ENCODE measurements at places on chromosomes 16 and 17.

DNA sequence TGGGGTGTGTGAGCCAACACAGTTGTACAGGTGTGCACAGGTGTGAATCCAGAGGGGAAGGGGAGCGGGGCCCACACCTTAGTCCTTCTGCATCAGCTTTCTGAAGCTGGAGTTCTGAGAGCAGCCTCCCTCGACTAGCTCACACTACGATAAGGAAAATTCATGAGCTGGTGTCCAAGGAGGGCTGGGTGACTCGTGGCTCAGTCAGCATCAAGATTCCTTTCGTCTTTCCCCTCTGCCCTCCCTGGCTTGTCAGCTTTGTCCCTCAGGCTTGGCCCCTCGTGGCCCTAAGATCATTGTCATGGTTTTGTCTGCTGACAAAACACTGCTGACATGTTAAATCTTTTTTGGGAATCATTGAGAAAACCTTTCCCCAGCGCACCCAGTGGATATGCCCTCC is 47.5 kb downstream of the OR1D5 start:
- peak; percentile 65 for DNase-seq

DNA sequence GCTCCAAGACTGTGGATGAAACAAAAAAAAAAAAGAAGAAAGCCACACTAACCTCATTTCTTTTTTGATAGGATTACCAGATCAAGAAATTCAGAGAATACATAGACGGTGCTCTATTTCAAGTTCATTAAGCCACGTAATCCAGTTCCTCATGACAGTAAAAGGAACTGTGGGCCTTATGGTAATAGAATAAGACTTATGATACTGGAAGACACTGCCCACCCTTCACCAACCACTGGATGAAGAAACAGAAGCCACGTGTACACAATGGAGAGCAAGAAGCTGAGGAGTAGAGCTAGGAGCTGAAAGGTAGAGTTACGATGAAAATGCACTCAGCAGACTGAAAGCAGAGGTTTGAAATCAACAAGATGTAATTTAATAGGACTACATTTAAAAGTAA is 11.2 kb downstream of the NCBP3 start:
- DNase-seq = no peak

DNA sequence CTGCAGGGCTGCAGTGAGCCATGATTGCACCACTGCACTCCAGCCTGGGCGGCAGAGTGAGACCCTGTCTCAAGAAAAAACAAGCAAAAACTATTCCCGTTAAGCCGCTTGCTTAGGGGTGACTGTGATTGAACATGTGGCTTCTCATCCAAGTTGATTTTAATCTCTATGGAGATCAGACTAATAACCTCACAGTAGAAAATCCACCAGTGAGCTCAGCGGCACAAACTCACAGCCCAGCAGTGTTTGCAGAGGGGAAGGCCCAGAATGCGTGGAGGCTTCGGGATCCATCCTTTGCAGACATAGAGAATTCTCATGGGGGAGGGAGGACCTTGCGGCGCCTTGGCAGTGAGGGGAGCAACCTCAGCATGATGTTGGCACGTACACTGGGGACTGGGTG is 7.4 kb downstream of the BANP start:
- no peak for DNase-seq

DNA sequence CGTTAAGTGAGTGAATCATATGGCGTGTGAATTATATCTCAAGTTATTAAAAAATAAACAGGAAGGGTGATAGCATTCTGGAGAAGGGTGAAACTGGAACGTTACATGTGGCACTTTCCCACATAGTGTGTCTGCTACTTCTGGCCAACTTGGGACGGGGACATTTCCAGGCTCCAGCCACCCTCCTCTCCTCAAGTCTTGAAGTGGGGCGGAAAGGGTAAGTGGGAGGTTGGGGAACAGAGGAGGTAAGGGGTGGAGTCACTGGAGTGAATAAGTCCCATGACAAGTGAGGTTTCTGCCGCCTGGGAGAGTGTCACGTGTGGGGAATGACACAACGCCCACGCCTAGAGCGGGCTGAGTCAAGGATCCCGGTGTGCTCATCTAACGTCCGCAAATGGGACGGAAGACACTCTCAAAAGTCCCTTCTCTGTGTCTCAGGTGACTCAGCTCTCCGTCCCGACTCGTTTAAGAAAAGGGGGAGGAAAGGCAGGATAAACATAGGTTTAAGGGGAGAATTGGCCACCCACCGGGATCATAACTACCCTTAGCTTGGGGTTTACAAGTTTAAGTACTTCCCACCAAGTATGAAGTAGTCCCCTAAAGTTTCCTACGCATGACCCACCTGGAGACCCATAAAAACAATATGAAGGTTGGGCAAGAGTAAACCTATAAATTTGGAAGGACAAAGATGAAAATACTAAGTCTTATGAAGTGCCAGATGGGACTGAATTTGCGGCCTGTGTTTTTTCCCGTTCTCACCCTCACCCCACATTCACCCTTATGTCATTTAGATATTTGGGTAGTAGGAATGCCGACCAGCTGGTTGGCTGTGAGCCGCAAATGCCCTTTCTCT is 1.2 kb upstream of the SPAG9 start:
- DNase-seq = peak; percentile 97

DNA sequence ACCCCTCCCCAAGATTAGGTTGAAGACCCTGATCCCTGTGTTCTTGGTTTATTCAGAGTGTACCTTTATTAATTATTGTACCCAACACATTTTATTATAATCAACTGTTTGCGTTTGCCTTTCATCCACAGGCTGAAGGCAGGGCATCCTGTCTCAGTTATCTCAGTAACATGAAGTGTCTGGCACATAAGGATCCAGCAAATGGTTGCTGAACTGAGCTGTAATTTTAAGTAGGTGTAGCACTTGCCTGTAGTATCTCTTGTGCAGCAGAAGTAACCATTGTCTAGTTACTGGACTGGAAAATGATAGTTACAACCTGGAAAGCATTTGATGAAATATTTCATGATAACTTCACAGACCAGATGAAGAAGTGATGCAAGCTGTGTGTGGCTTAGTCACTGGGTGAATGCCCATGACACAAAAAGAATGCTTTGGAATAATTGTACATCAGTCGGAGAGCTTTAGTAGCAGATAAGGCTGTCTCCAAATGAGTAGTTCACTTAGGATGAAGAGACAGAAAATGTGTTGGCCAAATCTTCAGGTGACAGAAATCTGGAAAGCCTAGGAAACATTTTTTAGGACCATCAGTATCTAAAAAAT is 56.6 kb downstream of the ESRP2 start:
- no peak for DNase-seq

DNA sequence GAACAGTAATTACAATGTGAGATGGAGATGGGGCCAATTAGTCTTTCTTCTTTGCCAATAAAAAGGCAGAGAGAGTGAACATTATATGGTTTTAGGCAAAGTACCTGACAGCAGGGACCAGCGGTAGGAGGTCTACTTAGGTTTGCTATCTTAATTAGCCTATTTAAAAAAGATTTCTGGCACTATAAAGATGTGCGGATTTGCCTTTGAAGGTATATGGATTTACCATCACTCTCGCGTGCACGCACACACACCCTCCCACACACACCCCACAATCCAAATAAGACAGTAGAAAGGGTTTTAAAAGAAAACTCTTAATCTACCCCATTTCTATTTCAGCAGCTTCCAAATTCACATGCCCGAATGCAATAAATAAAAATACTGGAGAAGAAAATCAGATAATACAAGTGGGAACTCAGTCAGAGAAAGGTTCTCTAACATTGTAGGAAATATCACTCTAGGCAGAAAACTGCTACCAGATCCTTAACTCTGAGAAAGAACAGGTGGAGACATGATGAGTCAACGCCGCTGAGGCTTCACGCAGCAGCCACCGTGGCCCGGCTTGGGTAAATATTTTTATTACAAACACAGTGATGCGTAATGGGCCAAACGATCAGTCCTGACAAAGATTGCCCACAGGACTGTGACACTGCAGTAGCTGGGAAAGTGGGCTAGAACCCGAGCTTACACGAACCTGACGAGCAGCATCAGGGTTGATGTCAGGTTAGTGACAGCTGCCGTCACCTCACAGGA is 66.6 kb upstream of the AXIN2 start:
- peak; percentile 77 for DNase-seq

DNA sequence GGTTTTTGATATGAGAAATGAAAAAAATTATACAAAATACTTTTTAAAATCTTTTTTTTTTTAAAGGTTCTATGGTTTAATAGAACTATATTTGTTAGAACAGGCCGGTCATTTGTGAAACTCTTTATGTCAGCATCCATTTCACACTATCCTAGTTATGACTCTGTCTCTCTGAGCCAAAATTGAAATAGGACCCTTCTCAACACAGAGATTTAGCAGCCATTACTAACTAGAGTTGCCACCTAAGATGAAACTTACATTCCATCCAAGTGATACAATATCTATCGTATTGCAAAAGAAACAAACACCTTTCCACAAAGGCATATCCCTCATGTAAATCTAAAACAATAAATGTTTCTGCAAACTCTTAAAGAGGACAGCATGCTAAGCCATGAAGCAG is 249.8 kb downstream of the CDH11 start:
- no peak for DNase-seq

GRCh38 chr17:45428050-45428617 is 4.5 kb downstream of the ARHGAP27 start:
- peak; percentile 69 for DNase-seq

DNA sequence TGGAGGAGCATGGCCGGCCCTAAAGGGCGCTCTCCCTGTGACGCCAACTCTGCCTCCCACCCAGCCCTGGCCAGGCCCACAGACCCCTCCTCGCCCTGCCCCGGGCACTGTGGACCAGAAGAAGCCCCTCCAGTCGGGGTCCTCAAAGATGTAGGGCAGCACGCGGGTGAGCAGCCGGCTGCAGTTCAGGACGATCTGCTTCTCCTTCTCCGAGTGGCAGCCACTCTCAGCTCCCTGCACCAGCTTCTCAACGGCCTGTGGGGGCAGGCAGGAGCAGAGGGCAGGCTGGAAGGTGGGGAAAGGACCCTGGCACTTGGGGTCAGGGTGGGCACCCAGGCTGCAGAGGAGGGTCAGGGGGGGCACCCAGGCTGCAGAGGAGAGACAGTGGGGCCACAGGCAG is 8.9 kb downstream of the HID1 start:
- DNase-seq = no peak

DNA sequence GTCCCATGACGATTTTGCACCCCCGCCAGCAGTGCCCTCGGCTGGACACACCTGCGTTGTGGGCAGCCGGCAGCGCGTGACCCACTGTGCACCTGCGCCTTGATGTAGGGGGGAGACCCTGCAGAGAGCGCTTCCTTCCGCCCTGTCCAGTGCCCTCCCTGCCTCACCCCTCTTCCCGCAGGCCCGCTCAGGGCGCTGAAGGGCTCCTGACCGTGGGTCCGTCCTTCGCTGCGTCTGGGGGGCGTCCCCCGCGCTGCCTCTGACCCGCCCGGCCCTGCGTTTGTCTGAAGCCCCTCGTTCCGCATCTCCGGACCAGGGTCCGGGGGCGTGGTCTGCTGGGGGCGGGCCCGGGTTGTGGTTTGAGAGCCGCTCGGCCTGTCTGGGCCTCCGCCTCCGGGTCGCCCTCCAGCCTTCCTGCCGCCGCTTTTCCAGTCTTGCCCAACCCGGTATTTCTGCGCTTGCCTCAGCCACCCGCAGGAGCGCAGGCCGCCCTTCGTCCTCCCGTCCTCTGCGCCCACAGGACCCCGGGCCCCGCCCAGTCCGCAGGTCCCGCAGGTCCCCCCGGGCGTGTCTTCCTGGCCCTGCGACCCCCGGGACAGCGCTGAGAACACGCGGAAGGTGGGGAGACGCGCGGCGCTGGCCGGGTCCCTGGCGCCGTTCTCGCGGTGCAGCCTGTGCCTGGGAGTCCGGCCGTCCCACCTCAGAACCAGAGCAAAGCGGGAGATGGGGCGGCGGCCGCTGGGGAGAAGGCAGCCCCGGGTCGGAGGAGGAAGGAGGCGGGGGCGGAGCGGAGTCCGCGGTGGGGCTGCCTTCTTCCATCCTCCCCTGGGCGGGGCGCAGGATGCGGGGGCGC is 4.0 kb upstream of the IL17C start:
- DNase-seq = no peak

GRCh38 chr17:13222975-13223374 is 205.1 kb upstream of the ELAC2 start:
- DNase-seq = no peak

DNA sequence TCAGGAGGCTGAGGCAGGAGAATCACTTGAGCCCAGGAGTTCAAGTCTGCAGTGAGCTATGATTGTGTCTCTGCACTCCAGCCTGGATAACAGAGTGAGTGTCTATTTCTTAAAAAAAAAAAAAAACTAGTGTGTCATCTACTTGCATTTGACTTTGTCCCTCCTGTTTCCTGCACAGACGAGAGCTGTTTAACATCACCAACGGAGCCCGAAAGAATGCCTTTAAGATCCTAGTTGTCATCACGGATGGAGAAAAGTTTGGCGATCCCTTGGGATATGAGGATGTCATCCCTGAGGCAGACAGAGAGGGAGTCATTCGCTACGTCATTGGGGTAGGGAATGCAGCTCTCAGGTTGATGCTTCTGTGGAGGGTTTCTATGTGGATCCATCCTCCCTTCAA is 13.4 kb downstream of the ITGAM start:
- DNase-seq = no peak

DNA sequence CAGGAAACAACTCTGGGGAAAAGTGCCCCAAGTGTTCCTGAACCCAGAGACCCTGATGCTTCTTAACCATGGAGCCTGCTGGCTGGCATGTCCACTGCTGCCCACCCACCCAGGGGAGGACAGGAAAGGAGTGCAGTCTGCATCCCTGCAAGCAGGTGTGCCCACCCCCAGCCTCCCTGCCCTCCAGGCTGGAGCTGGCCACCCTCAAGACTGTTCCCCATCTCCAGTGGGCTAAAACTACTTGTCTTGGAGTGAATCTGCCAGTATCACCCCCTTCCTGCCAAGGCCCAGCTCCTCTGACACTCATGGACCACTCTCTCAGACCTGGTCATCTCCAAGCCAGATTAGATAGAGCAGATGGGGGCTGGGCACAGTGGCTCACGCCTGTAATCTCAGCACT is 29.8 kb downstream of the ARHGAP27 start:
- DNase-seq = no peak

DNA sequence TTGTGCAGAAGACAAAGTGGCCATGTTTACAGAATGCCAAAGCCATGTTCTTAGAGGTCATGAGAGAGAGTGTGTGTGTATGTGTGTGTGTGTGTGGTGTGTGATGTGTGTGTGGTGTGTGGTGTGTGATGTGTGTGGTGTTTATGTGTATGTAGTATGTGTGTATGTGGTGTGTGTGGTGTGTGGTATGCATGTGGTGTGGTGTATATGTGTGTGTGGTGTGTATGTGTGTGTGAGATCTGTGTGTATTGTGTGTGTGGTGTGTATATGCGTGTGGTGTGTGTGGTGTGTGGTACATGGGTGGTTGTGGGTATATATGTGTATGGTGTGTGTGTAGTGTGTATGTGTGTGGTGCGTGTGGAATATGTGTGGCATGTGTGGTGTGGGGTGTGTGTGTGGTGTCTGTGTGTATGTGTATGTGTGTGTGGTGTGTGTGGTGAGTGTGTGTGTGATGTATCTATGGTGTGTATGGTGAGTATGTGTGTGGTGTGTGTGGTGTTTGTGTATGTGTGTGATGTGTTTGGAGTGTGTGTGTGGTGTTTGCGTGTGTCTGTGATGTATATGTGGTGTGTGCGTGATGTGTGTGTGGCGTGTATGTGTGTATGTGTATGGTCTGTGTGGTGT is 8.2 kb upstream of the KRT17 start:
- DNase-seq = no peak
